ENCODE measurements at places on chromosomes 5 and 9.

DNA sequence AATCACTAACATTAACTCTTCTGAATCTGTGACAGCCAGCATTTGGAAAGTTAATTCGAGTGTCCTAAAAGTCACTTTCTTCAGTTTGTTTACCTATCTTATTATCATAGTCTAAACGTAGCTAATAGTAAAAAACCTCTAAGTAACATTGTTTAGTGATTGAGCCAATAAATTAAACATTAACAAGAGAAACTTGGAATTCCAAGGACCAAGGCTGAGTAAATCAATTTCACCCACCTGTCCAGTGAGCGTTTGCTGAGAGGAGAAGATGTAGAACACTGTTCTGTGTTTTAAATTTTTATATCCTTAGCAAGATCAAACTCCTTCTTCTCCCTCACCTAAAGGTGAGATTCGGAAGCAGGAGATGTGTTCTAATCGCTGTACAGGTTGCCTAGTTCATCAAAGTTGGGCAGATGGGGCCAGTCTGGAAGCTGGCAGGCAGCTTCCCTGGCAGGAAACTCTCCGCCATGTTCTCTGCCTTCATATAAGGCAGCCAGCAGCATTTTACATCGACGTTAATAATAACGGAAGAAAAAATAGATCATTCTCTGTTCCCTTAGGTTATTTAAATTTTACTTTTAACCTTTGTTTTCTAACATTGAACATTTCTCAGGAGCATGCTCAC, 89.2 kb downstream of the DAPK1 start:
- DNase-seq: no peak

GRCh38 chr5:180126716-180127681, 55.4 kb upstream of the RNF130 start:
- DNase-seq: peak; percentile 17

GRCh38 chr5:59819806-59820205, 73.7 kb downstream of the PDE4D start:
- DNase-seq: no peak

- no peak for DNase-seq
Measured at GRCh38 chr9:15238646-15239045, 68.4 kb downstream of the TTC39B start.

DNA sequence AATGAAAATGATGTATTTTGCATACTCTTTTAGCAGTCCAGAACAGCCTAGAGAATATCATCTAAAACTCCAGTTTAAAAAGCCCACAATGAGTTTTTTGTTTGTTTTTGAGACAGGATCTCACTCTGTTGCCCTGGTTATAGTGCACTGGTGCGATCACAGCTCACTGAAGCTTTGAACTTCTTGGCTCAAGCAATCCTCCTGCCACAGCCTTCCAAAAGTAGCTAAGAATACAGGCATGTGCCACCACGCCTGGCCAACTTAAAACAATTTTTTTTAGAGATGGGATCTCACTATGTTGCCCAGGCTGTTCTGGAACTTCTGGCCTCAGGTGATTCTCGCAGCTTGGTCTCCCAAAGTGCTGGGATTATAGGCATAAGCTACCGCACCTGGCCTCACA, 175.7 kb downstream of the FBN2 start:
- DNase-seq: no peak

All from cardiac fibroblast (primary cell).